ENCODE measurements at places on chromosomes 16 and 17. TPM values are rescaled to one million over a fixed set of nuclear protein-coding genes. Genes with fewer than 3 reads are reported as not detected.

Gene TEKT3
- 0.33 TPM for total RNA-seq

Gene SKAP1
- total RNA-seq = not detected

Gene FOXN1
- not detected for total RNA-seq

Gene HIRIP3
- total RNA-seq = 5.6 TPM

Gene MRPS23
- 18.5 TPM for total RNA-seq

Gene GNG13
- total RNA-seq = not detected

Gene KRTAP4-3
- not detected for total RNA-seq

Gene ARL5C
- total RNA-seq = not detected

Gene FAM20A
- total RNA-seq = 14.9 TPM

Gene CHAD
- total RNA-seq = not detected

Gene NPIPA3
- 0.77 TPM for total RNA-seq

Gene ARHGAP44
- 1.7 TPM for total RNA-seq

Gene OR4D1
- not detected for total RNA-seq

Gene ICAM2
- 2.6 TPM for total RNA-seq

Gene NUDT7
- total RNA-seq = 8.7 TPM

Gene BEAN1
- total RNA-seq = not detected

Gene PRMT7
- 39.3 TPM for total RNA-seq

Gene ABCC12
- not detected for total RNA-seq

Gene CTRB2
- not detected for total RNA-seq

Gene FLCN
- total RNA-seq = 66.5 TPM

Gene MYH1
- total RNA-seq = not detected

Gene HAS3
- 0.26 TPM for total RNA-seq

Gene KRTAP9-2
- not detected for total RNA-seq

Gene GCGR
- total RNA-seq = not detected

Gene PGS1
- total RNA-seq = 29.8 TPM

Gene SDR42E1
- total RNA-seq = 0.77 TPM

Gene KRTAP4-4
- total RNA-seq = not detected

Gene ABCC11
- total RNA-seq = 0.17 TPM

Gene EXOC3L1
- total RNA-seq = 0.26 TPM

Gene C17orf78
- not detected for total RNA-seq

Gene C16orf46
- total RNA-seq = not detected

Gene TPSB2
- not detected for total RNA-seq

Gene C17orf67
- total RNA-seq = 1.7 TPM

Gene FASN
- total RNA-seq = 85.0 TPM

Gene PHKG2
- total RNA-seq = 11.8 TPM

Gene PMFBP1
- total RNA-seq = 0.51 TPM

Gene ATXN2L
- total RNA-seq = 33.6 TPM

Gene MFSD11
- 31.4 TPM for total RNA-seq

Gene PLLP
- total RNA-seq = not detected

Gene CNTNAP1
- 40.1 TPM for total RNA-seq

Gene ENO3
- total RNA-seq = 4.3 TPM

Gene CACNG1
- not detected for total RNA-seq

Gene BANP
- total RNA-seq = 28.0 TPM

Gene HOXB13
- total RNA-seq = not detected

Gene HSPB9
- total RNA-seq = not detected

Gene TMEM88
- total RNA-seq = not detected

Gene ZG16B
- total RNA-seq = not detected

All from fibroblast of lung (primary cell).